ENCODE measurements at places on chromosomes 6 and 20.
A peak's percentile ranks its signal among the peaks of the same experiment; 100 is the strongest.

GRCh38 chr20:1415667-1416468 lies 23.0 kb upstream of the FKBP1A start:
- DNase-seq, result no peak

- peak; percentile 85 for DNase-seq
Measured at GRCh38 chr6:142946924-142947713, 2.1 kb upstream of the HIVEP2 start.

GRCh38 chr20:15642676-15643075 lies 930.6 kb downstream of the KIF16B start:
- DNase-seq, result no peak

DNA sequence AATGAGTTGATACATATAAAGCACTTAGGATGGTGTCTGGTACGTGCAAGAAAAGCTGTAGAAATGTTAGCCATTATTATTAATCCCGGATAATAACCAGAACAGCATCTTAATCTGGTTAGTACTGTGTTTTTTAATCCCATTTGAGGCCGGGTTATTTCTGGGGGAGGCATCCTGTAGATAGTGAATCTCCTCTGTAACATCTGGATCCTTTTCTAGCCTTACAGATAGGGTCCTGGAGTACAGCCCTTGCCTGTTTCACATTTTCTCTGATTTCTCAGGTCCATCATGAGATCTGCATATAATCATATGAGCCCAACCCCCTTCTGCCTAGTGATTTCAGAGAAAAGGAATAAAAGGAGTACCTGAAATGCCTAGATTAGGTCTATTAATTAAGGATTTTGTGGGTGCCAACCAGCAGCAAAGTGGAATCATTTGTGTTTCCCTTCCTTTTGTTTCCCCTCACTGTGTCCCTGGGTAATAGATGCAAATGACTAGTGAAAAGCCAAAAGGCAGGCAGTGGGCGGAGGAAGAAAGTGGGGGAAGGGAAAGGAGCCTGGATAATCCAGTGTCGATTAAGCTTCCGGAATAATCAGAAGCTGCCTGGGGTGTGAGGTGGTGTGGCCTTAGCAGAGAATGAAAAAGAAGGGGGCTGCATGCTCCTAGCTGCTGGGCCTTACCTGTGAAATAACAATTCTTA lies 88.9 kb downstream of the SOBP start:
- no peak for DNase-seq

DNA sequence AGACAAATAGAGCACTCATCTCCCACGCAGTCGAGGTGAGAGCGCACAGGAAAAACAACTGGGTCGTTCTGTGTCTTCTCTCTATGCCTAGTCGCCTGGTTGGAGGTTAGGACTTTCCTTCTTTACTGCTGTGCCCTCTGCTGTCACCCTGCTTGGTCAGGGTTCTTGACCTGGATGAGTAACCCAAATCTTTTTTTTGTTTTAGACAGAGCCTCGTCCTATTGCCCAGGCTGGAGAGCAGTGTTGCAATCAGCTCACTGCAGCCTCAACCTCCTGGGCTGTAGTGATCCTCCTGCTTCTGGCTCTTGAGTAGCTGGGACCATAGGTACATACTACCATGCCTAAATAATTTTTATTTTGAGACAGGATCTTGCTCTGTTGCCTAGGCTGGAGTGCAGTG lies 24.5 kb downstream of the PRPF6 start:
- DNase-seq, result no peak

DNA sequence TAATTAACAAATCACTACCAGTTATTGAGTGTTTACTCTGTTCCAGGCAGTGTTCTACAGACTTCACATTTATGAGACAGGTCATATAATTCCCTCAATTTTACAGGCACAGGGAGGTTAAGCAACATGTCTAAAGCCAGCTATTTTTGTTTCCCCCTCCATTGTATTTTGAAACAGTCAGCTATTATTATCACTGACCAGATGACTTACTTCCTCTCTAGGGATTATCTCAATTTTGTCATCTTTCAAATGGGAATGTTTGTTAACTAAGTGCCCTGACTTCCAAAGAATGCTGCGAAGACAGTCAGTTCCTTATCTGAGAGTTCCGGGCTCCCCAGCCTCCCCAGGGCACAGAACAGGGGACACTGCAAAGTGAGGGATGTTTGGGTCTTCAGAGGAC lies 5.6 kb upstream of the CNPY3 start:
- no peak for DNase-seq

DNA sequence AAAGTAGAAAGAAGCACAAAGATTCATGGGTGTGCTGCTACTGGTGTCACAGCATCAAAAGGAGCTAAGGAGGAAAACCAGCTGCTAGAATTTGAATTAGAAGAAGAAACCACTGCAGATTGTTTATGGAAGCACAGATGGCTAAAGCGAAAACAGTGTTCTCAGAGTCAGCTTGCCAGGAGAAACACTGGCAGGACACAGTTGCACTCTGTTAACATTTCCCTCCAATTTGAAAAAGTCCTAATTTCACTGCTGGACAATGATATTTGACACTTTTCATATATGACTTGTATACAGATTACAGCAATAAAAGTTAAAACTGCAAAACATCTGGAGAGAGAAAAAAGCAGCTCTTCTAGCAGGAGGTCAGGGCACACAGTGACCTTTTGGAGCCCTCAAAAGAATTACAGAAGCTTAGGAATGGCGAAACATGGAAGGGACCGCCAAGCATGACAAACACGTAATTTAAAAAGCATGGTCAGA lies 314.5 kb downstream of the COL12A1 start:
- DNase-seq, result no peak

DNA sequence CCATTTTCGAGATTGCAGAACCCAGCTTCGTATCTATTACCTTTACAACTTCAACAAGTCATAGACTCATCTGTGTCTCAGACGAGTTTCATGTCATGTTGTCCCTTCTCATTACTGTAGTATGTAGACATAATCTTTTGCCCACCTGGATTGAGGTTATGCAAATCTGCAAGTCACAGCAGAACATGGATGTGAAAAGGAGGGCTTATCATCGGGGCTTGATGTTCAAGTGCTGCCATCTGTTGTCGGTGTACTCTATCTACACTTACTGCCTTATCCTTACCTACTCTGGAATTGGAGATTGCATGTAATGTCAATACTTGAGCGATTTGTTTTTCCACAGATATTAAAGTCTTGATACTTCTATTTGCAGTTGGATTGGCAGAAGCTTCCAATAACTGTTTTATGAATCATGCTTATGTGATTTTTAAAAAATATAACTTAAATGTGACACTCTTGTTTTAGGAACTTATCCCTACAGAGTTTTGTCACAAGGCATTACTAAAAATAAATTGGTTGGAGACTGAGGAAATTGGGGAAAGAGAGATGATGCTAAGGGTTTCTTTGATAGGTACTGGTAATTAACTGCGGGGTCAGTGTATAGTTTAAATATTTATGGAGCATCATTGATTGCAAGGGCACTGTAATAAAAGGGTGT lies 3.0 kb upstream of the GOPC start:
- DNase-seq, result peak; percentile 66

- DNase-seq, result no peak
Measured at GRCh38 chr20:3105256-3106137, 21.0 kb upstream of the AVP start.

DNA sequence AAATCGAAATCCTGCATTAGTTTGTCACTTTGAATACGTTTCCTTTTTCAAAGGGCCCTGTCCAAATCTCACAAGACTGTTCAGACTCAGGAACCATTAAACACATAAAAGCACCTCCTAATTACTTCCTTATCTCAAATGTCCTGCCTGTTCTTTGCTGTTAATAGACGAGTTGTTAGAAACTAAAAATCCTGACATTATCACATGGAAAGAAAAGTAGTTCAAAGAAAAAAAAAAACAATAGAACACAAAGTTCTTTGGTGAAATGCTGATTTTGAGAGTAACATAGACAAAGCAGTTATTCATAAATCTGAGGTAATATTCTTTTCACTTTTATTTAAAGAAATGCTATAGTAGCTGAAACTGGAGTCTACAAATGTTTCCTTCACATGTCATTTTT lies 12.1 kb upstream of the TAB2 start:
- DNase-seq, result no peak

DNA sequence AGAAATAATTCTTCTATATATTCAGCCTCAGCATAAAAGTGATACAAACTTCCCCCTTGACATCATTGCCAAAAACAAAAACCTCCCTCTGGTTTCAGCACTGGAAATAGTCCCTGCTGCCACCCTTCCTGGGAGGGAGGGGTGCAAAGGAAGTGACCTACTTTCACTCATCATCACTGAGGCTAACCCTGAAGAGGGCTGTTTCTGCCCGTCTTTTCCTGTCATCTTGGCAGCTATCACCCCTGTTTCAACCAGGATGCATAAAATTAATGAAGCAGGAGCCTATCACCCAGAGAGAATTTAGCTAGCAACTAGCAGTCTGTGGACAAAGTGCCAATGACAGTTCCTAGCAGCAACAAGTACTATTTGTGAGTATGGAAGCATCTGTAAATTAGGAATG lies 397.8 kb downstream of the LAMA2 start:
- DNase-seq, result no peak

DNA sequence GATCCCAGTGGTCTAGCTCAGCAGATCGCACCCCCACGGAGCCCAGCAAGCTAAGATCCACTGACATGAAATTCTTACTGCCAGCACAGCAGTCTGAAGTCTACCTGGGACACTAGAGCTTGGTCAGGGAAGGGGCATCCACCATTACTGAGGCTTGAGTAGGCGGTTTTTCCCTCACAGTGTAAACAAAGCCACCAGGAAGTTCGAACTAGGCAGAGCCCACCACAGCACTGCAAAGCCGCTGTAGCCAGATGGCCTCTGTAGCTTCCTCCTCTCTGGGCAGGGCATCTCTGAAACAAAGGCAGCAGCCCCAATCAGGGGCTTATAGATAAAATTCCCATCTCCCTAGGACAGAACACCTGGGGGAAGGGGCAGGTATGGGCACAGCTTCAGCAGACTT lies 18.8 kb downstream of the FRK start:
- no peak for DNase-seq

DNA sequence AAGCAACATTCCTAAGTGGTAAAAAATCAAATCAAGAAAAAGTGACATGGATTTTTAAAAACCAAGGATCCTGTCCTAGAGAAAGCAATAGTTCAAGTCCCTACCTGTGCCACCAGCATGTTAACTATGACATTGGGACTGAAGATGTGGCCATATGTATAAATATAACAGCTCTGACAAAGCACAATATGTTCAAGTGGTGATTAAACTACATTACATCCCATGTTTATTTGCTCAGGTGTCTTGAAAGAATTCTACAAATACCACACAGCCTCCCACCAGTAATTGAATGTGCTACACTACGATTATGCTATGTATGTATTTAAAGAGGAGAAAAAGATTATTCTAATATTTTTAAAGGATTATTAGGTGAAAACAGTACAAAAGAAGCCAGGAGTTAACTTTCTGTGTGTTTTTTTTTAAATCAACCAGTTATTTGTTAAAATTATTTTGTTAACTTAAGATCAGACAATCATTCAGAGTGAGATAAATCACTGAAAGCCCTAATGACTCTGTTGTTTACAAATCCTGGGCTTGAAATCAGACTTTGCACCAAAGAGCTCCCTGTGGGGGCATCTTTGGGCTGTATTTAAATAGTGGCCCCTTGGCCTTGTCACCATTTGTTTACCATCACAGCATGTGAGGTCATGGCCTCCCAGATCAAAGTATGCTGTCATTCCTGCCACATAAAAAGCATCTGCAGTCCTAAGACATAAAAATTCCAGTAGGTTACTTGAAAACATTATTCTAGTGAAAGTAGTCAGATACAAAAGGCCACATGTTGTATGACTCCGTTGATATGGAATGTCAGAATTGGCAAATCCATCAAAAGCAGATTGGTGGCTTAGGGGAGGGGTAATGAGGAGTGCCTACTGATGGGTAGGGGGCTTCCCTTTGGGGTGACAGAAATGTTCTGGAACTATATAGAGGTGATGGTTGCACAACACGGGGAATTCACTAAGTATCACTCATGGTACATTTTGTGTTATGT lies 17.1 kb downstream of the TTLL2 start:
- peak; percentile 68 for DNase-seq

GRCh38 chr6:136415351-136416007 lies 125.8 kb upstream of the BCLAF1 start:
- DNase-seq, result no peak

DNA sequence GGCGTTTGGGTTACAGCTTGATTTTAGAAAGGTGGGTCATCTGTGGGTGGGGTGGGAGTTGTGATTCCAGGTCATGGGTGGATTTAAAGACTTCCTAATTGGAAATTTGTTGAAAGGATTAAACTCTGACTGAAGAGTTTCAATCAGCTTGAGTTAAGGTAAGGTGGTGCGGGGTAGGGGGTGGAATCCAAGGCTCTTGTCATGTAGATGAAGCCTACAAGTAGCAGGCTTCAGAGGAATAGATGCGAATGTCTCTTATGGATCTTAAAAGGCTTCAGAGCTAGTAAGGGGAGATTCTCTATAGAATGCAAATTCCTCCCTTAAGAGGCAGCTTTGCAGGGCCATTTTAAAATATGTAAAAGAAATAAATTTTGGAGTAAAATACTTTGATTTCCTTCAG lies 645.3 kb downstream of the FRK start:
- no peak for DNase-seq

- DNase-seq, result no peak
Measured at GRCh38 chr20:52593654-52594053, 378.5 kb upstream of the TSHZ2 start.

- no peak for DNase-seq
Measured at GRCh38 chr6:56289721-56290120, 42.3 kb upstream of the COL21A1 start.

- no peak for DNase-seq
Measured at GRCh38 chr20:19626896-19627295, 131.2 kb upstream of the RIN2 start.

- peak; percentile 99 for DNase-seq
Measured at GRCh38 chr20:45890985-45891983, at the start of the genes CTSA and NEURL2. Gene CTSA, plus strand, starts transcription at chr20:45891335. Its CDS starts 234 bp downstream, at chr20:45891569. Gene NEURL2, minus strand, starts transcription at chr20:45891208. Its CDS starts 217 bp downstream, at chr20:45890991.

- DNase-seq, result no peak
Measured at GRCh38 chr6:31299511-31299910, 27.6 kb upstream of the HLA-C start.

DNA sequence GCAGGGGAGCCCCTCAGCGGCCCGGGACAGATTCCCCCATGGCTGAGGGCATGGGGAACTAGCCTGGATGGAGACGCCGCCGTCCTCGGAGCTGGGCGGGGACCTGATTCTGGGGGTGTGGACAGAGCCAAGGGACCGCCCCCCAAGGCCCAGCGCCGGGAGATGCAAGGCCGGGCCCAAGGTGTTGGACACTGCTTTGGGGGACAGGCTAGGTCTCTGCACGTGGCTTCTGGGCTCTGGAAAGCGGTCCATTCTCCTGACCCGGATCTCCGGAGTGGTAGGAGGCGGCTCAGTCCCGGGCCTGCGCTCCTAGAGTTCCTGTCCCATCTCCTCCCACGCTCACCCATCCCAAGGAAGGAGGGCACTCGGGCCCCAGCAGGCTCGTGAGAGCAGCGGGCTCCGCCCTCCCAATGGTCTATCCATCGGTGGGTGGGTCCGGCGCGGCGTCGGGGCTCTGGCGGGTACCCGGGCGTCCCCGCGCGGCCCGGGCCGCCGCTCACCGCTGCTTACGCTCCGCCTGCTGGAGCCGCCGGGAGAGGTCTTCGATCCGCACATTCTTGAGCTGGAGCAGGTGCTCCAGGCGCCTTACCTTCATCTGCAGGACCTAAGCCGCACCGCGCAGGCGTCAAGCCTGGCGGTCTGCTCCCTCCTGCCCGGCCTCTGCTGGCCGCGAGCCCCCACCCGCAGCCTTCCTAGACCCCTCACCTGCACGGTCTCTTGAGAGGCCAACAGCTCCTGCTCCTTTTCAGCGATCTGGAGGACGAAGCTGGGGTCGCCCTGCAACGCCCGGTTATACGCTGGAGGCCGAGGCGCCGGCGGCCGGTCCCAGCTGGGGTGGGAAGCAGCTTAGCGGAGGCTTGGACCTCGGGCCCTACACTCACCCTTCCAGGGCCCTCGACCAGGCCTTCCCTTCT lies 3.3 kb downstream of the SPEF1 start:
- DNase-seq, result peak; percentile 79
